Activated T-helper 1 cell treated with Interleukin-2 at 50 U/mL for 16 hours (primary cell): ENCODE measurements at places on chromosomes 6 and 20.
A peak's percentile ranks its signal among the peaks of the same experiment; 100 is the strongest.

GRCh38 chr6:35452183-35453090 lies at the start of gene FANCE:
FANCE (plus strand) TSS chr6:35452338; CDS start chr6:35452546, 208 bp downstream.
- DNase-seq = peak; percentile 81

DNA sequence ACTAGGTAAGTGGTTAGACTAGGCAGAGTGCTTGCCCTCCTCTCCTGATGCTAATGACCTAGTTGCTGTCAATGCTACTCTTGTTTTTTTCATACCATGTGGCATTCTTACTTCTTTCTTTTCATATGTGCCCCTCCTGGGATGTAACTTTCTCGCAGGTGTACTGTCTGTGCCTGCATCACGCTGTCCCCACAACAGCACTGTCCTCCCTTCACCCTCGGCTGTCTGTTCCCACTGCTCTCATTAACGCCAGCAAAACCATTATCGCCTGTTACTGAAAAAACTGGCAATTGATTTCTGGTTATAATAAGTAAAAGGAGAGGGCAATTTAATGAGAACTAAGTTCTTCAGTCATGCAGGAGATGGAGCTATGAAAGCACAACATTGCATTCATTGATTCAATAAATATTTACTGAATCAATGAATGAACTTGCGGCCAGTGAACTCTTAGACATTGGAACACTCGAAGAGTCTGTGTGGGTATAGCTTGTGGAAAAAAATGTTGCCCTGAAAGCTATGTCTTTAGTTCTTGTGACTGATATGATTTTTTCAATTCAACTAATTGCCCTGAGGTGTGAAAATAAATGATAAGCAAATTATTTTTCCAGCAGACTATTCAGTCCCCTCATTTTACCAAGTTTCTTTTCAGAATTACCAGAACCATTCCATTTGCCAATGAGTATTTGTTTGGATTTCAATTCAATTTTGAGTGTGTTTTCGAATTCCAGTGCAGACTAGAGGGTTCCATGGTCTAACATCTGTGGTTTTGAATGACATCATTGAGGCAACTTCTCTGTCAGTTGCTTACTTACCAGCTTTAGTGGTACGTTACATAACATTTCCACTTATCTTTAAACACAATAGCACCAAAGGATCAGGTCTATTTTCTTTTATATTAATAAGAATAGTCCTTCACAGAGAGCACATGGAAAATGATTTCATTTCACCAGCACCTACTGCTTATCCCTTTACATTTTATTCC lies 2.1 kb downstream of the SLC17A4 start:
- DNase-seq = no peak

DNA sequence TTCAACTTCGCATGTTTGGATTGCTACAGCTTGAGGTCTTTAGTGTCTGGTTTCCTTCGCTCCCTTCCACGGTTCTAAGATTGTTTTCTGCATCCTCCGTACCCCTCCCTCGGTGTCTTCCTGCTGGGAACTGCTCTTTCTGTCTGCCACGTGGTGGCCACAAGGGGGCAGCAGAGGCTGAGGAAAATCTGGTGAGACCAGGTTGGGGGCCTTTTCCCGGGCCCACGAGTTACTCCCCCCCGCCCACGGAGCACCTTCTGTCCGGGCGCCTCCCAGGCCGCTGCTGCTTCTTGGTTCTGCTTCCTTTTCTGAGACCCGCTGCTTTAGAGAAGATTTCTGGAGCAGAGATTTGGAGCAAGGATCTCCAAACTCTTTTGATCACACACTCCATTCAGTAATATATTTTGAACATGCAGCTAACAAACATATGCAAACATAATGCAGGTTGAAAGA lies 21.1 kb upstream of the NOTCH4 start:
- DNase-seq = peak; percentile 47

- DNase-seq = no peak
These were observed 887 bp upstream of the NSFL1C start for GRCh38 chr20:1467355-1468116.

DNA sequence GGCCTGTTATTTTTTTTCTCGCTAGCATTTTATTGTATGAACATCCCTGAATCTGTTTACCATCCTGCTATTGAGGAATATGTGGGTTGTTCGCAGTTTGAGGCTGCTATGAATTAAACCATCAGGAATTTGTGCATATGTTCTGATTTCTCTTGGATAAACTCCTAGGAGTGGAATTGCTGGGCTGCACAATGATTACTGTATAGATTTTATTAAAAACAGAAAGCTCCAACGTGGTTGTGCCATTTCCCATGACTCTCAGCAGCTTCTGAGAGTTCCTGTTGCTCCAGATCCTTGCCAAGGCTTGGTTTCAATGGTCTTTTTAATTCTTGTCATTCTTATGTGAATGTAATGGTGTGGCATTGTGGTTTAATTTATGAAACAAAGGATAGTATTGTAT lies 75.1 kb downstream of the EDN3 start:
- DNase-seq = no peak

GRCh38 chr20:913306-913849 lies 2.8 kb downstream of the ANGPT4 start:
- DNase-seq = no peak

DNA sequence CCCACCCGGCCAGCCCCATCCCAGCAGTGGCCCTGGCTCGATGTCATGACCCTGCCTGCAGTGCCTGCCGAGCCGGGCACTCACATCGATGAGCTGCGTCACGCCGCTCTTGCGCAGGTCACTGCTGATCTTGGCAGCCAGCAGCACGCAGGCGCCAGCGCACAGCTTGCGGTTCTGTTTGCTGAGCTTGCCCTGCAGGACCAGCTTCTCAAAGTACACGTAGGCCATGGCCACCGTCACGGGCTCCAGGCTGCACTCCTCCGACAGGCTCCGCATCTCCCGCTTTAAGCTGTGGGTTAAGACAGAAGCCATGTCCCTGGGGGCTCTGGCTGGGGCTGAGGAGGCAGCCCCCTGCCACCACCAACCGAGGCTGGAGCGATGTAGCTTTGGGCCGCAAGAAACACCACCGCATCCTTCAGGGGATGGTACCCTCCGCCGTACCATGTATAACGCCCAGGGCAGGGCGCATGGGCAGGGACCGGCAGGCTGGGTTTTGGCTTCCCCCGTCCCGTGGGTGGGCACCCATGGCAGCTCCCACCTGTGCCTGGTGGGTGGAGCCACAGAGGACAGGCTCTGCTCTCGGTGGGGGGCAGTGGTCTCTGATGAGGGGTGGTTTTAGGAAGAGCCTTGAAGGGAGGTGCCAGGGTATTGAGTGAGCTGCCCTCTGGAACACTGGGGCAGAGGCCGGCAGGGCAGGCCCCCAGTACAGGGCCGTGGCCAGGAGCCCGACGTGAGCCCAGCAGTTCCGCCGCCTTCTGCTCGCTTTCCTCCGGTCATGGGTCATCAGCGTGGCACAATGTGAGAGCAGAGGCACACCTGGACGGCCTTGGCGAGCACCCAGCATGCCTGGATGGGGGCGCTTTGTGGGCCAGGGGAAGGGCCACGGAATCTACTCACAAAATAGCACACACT lies 4.5 kb downstream of the RPS21 start:
- no peak for DNase-seq

DNA sequence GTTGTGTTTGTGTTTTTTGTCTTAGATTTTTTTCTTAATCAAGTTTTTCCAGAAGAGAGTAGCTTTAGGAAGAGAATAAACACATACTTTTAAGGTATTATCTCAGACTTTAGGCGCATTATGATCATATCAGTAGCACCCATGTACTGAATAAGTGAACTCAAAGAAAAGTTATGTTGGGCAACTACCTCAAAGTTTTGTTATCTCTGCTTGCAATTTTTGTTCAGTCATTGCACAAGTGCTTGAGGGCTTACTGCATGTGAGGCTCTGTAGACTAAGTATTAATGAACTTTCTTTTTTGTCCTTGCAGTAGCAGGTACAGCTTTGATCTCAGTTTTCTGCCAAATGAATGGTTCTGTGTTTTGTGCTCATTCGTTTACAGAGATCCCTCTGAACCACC lies 189.0 kb downstream of the SLC16A10 start:
- no peak for DNase-seq

DNA sequence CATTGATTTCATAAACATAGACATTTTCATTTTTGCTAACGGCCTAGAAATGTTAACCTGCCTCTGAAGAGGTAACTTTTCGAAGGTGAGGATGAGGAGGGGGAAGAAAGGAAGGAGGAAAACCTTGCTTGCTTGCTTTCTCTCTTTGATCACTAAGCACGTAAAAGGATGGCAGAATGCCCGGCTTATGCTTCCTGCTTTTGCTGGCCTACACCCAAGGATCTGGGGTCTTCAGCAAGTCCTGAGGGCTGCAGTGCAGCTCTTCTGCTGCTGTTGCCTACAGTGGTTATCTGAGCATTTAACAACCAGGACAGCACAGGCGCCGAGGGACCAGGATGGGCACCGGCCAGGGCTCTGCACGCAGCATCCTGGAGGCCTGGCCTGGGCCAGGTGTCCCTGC lies 150.8 kb upstream of the TAB2 start:
- DNase-seq = no peak

DNA sequence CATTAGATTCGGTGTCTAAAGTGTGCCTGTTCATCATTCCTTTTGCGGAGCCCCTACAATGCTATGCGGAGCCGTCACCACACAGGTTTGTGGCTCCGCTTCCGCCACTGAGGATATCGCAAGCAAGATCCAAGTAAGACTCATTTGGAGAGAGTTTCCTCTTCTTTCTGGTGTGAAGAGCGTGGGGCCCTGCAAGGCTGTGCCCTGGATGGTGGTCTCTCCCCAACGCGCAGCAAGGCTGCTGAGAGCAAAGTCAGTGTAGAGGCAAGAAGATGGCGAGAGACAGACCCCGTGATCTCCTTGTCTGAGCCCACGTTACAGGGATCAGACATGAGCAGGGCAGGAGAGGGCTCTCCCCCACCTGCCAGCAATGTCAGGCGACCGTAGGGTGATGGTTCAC lies 96.3 kb upstream of the AFDN start:
- DNase-seq = no peak

DNA sequence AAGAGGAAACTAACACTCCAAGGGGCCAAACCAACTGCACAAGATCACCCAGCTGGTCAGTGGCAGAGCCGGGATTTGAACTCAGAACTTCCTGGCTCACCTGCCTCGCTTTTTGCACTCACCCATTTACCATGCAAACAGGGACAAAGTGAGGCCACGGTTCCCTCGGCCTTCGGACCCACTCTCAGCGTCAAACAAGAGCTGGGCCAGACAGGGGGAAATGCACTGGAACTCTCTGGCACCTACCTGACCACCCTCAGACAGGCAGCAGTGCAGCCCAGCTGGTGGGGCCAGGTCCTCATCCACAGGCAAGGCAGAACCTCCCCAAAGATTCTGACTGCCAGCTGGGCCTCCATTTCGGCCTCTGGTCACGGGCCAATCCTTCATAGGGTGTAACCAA lies 93.7 kb upstream of the SRSF6 start:
- DNase-seq = no peak

DNA sequence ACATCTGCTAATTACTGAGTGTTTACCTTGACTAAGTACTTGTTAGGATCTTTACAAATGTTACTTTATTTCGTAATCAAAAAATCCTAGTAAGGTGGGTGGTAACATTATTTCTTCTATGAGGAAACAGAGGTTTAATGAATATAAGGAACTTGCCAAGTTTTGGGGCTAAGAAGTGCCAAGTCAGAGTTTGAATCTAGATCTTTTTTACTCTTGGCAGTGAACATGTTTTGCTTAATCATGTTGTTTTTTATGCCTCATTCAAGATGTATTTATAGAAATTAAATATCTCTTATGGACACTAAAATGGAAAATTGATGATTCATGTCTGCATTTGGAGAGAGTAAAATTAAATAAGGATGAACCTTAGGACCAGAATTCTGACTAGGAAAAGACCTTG lies 393.7 kb downstream of the UTRN start:
- no peak for DNase-seq

- DNase-seq = no peak
These were observed 98.1 kb upstream of the VSTM2L start for GRCh38 chr20:37804584-37805566.

DNA sequence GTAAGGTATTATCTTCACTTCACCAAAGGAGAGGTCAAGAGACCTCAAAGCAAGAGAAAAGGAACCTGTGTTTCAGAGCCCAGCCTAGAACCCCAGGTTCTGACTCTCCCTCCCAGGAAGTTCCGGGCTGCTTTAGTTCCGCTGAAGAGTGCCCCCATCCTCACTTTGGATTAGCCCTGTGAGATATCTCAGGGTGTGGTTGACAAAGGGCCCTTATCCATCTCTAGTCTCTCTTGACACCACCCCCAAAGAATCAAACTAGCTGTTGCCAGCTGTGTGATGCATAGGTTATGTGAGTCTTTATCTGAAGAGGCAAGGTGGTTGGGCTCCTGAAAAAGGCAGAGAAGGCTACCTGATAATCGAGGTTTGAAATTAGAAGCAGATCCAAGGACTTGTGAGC lies 20.6 kb downstream of the BRPF3 start:
- DNase-seq = no peak

GRCh38 chr20:5491455-5491854 lies 174.7 kb upstream of the PROKR2 start:
- no peak for DNase-seq

DNA sequence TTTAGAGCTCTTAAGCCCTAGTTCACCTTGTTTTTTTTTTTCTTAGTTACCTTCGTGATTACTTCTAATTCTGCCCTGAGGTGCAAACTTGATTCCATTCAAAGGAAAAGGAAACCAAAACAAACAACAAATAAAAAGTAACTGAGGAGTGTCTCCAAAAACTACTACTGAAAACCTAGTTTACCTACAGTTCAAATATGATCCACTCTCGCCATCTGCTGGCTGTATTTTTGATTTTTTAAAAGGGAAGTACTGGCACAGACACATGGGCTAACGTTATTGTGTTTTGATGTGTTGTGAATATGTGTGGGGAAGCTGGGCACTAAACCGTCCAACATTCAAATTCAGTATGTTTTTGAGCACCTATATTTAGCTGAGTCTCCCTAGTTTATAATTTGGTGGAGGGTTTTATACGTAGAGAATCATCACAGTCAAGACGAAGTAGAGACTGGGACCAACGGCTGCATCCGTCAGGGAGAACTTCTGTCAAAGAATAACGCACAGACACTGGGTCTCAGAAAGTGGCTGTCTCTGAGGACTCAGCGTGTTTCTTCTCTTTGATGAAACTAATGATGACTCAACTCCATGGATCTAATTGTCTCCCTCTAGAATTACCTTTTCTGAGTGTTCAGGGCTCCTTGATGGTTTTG lies 373.5 kb upstream of the BTBD3 start:
- no peak for DNase-seq

- DNase-seq = no peak
These were observed 32.9 kb upstream of the RREB1 start for GRCh38 chr6:7074870-7075269.

- no peak for DNase-seq
These were observed 164.7 kb upstream of the CHD6 start for GRCh38 chr20:41782730-41783406.
